Natural killer cell (primary cell): ENCODE measurements at places on chromosomes 1 and 21.

- DNase-seq, result no peak
Measured at GRCh38 chr1:61271412-61271789, 189.0 kb downstream of the NFIA start.

DNA sequence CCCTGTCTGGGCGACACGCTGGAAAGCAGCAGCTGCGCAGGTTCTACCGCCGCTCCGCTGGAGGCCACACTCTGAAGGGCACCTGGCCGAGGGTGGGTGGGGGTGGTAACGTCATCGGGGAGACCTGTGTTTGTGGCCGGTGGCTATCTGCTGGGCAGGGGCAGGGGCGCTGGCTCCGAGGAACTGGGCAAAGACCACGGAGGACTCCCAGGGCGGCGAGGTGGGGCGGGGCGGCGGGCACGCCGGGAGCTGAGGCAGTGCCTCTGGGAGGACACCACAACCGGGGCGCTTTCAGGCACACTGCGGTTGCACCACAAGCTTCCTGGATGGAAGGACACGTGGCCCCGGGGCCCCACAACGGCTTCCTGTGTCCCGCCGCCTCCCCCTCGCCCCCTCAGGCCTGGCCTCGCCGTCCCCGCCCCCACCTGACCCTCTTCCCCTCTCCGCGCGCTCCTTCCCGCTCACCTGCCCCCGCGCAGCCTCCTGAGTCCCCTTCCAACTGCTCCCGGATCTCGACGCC lies 3.3 kb upstream of the DENND2D start:
- peak; percentile 77 for DNase-seq

- DNase-seq, result no peak
Measured at GRCh38 chr21:15732290-15732995, 2.7 kb downstream of the USP25 start.

GRCh38 chr1:246765521-246765920 lies 41.3 kb downstream of the SCCPDH start:
- DNase-seq, result no peak

DNA sequence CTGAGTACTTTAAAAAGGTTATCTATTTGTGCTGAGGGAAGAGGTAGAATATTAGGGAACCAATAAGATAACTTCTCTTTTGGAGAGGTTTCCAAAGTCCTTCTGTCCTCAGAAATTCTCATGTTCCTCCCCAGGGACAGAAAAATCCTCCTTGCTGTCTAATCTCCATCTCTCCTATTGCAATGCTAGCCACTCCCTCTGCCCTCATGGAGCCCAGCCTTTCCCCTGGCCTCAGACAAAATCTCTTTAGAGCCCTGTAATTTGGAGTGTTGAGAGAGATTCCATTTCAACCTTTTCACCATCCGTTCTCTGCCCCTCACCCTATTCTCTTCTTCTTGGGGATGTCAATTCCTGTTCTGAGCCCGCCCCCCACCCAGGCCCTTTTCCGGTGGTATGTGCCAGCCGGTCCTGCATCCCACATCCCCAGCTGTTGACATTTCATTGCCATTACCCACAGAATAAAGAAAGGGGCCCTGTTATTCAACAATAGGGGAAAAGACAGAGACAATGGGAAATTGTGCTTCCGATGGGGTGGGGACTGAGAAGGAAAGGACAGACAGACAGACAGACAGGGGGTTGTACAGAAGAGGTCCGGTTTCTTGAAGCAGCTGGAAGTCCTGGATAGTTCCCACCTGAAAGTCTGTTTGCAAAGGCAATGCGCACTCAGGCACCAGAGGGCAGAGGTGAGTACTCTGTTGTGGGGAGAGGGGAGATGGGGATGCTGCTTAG lies at the start of gene HAPLN2:
HAPLN2 (plus strand) TSS at position 563 of the 729 bp plus-strand sequence. CDS start 4,076 bp downstream, outside the sequence.
- no peak for DNase-seq

DNA sequence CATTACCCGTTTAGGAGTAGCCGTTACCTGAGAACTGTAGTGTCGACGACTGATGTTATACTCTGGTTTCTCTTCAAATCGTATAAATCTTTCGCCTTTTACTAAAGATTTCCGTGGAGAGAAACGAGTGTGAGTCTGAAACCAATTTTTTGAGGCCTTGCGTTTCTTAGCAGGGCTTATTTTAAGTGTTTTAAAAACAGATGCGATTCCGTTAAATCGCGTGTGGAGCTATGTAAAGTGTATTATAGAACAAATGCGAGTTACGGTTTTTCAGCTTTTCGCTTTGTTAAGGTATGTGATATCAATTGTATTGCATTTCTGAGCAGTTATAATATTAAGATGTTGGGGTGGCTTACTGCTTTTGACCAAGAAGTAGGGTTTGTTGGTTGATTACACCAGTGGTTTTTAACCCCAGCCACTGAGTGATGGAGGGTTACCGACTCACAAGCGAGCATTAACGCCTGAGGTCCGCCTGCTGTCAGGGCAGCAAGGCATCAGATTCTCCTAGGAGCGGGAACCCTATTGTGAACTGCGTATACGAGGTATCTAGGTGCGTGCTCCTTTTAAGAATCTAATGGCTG lies 18.0 kb downstream of the KIAA2013 start:
- peak; percentile 92 for DNase-seq

DNA sequence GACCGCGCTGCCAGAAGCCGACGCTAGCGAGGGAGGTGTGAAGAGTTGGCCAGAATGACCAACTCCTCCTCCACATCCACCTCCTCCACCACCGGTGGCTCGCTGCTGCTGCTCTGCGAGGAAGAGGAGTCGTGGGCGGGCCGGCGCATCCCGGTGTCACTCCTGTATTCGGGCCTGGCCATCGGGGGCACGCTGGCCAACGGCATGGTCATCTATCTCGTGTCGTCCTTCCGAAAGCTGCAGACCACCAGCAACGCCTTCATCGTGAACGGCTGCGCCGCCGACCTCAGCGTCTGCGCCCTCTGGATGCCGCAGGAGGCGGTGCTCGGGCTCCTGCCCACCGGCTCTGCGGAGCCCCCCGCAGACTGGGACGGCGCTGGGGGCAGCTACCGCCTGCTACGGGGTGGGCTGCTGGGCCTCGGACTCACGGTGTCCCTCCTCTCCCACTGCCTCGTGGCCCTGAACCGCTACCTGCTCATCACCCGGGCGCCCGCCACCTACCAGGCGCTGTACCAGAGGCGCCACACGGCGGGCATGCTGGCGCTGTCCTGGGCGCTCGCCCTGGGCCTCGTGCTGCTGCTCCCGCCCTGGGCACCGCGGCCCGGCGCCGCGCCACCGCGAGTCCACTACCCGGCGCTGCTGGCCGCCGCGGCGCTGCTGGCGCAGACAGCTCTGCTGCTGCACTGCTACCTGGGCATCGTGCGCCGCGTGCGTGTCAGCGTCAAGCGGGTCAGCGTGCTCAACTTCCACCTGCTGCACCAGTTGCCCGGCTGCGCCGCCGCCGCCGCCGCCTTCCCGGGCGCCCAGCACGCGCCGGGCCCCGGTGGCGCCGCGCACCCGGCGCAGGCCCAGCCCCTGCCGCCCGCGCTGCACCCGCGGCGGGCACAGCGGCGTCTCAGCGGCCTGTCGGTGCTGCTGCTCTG lies 1.2 kb downstream of the GPR88 start:
- peak; percentile 47 for DNase-seq

GRCh38 chr1:67359592-67359991 lies 51.9 kb downstream of the IL12RB2 start:
- DNase-seq, result no peak

DNA sequence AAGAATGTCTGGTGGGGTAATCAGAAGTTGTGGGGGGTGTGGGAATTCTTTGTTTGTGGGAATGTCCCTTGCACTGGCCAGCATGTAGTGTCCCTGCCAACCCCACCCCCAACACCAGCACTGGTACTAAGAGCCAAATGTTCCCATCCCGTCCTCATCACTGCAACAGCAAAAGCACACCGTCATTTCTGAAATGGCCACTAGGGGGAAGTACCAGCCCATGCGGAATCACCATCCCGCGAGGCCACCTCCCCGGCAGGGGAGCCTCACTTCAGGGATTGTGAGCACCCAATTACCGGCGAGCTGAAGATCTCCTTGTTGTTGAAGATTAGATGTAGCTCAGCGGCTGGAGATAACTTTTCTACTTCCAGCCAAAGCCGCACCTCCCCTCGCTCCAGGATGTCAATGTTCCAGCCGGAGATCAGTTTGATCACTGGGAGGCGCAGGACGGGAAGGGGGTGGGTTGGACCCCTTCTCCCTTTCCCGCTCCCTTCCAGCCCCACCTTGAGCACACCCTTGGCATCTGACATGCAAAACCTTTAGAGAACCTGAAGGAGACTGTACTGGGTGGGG lies 41.0 kb downstream of the MYOM3 start:
- peak; percentile 84 for DNase-seq

GRCh38 chr1:150765296-150765976 lies at the start of gene CTSS:
Gene CTSS (minus strand): TSS chr1:150765778. CDS start chr1:150764763, 1,015 bp downstream.
- DNase-seq, result no peak

DNA sequence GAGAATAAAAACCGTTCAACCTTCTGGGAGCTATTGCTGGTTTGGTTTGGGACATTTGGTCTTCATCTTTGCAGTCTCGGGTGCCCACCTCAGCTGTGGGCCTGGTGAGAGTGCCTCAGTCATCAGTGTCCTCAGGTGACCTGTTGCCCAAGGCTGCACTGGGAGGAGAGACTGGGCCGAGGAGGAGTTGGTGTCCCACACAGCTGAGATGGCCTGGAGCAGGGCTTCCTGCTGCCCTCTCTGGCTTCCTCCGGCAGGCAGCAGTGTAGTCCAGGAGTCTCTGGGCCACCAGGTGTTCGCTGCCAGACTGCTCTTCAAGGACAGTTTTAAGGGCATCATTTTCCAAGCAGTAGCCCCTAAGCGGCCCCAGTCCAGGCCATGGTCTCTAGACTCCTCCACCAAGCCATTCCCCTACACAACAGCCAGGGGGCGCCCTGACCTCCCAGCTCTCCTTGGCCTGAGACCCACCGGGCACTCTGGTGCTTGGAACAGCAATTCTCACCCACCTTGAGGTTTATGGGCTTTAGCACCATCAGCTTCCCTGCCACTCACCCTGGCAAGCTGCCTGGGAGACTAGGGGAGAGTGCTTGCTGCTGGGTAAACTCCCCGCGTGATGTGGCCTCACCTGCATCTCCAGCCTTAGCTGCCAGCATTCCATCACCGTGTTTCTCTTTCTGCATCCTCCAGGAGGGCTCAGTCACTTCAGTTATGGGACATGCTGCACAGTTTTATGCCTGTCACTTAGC lies 9.1 kb upstream of the SYTL1 start:
- peak; percentile 65 for DNase-seq

DNA sequence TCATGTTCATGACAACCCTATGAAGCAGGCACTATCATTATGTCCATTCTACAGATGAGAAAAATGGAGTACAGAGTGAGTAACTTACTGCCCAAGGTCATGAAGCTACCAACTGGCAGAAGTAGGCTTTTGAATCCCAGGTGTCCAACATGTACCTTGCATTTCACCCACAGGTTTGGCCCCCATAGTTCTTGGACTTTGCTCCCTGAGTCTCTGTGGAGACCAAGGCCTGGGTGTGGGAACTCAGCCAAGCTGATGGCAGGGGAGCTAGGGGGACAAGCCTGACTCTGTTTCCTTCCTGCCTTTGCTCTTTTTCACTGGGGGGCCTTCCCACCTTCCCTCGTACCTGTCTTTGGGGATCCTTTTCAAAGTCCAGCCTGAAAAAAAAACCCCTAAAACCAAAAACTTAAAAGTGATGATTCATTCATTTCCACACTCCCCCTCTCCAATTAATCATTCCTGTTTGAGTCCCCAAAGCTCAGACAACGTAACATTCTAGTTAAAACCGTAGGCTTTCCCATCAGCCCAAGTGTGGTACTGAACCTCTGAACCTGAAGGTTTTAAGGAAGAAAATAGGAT lies 8.5 kb upstream of the TTC22 start:
- no peak for DNase-seq
